ENCODE measurements at places on chromosomes 7 and 10. TPM values are rescaled to one million over a fixed set of nuclear protein-coding genes. Genes with fewer than 3 reads are reported as not detected.
A peak's percentile ranks its signal among the peaks of the same experiment; 100 is the strongest.

AUTS2 gene
- polyA plus RNA-seq: 67.5 TPM

- DNase-seq: peak; percentile 25
Observed at GRCh38 chr10:3873728-3874461, 88.9 kb upstream of the KLF6 start.

R3HCC1L gene
- polyA plus RNA-seq: 19.9 TPM

- no peak for DNase-seq
Observed at GRCh38 chr7:69817841-69818635, 219.8 kb downstream of the AUTS2 start.

GRCh38 chr10:43037942-43038782 is 38.7 kb upstream of the RET start:
- no peak for DNase-seq
